Progenitor cell of endocrine pancreas (in vitro differentiated cells): ENCODE measurements at places on chromosomes 4 and X.

DNA sequence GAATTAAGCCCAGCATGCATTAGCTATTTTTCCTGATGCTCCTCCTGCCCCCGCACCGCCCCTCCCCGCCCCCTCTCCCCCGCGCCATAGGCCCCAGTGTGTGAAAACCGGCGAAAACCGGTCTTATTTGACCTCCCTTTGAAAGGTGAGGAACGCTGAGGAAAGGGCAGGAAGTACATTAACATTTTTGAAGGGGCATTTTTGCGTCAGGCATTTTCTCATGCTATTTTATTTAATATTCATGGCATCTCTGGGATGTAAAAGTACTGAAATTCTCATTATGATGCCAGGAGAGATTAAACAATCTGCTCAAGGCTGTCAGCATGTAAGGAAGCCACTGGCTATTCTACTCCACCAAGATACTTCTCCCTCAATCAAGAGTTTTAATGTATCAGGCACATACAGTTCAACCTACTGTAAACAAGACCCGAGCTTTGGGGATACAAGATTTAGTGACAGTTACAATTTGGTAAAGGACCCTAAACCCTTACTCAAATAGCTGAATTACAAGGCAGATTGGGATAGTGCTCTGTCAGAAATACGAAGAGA, 1.2 kb upstream of the NMU start:
- no peak for DNase-seq
- H3K27ac ChIP-seq: no peak overlapping the region
- H3K4me1 ChIP-seq: peaks cover 13% of the 10 kb centered on the region
- H3K4me3 ChIP-seq: no peak overlapping the region
- no peaks in the 10 kb centered on the region for H3K36me3 ChIP-seq
- H3K27me3 ChIP-seq: peaks cover 68% of the 10 kb centered on the region

DNA sequence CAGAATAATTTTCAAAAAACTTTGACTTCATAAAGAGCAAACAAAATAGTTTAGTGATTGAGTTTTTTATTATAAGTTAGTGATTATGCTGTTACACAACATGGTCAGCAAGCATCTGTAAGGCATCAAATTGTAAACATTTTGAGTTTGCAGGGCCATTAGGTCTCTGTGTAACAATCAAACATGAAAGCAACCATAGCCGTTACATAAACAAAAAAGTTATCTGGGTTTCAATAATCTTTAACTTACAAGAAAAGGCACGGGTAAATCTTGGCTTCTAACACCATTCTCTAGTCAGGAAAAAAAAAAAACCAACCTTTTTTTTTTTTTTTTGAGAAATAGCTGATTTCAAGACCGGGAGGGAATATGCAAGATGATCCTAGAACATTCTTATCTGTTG, 1941.1 kb downstream of the PCDH7 start:
- no peak overlapping the region for H3K4me3 ChIP-seq
- H3K36me3 ChIP-seq: no peaks in the 10 kb centered on the region
- DNase-seq: no peak

DNA sequence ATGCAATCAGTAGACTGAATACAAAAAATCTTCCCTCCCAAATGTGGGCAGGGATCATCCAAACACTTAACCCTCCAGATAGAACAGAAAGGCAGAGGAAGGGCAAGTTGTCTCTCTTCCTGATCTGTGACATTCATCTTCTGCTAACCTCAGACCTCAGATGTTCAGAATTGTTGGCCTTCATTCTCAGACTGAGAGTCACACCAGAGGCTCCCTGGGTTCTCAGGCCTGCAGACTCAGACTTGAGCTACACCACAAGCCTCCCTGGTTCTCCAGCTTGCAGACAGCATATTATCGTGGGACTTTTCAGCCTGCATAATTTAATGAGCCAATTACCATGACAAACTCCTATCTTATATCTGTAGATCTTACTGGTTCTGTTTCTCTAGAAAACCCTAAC, 1471.6 kb upstream of the ADGRL3 start:
- H3K36me3 ChIP-seq: no peaks in the 10 kb centered on the region
- H3K27ac ChIP-seq: no peak overlapping the region

DNA sequence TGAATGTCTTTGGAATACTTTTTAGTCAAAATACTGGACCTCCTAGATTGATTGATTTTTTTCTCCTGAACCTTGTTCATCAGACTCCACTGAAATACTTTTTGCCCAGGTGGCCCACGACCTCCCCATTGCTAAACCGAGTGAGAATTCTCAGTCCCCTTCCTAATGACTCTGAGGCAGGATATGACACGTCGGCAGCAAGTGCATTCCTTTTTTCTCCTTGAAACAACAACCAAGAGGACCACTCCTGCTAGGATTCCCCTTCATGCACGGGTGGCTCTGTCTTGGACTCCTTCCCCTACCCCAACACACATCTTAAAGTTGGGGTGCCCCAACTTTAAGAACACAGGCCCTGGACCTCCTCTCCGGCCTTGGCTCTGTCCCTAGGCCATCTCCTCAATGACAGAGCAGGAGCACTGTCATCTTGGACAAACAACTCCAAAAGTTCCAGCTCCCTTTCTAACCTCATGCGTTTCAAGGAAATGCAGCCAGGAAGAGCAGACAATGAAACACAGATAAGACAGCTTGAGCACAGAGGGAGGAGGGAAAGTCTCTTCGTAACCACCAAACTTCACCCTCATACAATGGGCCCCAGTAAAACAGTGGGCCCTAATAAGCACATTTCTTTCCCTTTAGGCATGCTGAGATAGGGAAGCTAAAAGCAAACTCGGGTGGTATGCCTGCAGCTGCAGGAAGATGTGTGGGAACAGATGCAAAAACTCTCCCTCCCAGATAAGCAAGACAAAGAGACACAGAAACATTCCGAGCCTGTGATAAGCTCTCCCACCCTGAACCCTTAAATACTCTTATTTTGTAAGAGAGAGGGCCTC, 33.9 kb downstream of the ZBTB49 start:
- DNase-seq: no peak
- H3K27me3 ChIP-seq: no peaks in the 10 kb centered on the region
- peak overlapping the region; percentile 62 for H3K27ac ChIP-seq
- H3K4me1 ChIP-seq: peaks cover 5% of the 10 kb centered on the region
- H3K4me3 ChIP-seq: no peak overlapping the region

DNA sequence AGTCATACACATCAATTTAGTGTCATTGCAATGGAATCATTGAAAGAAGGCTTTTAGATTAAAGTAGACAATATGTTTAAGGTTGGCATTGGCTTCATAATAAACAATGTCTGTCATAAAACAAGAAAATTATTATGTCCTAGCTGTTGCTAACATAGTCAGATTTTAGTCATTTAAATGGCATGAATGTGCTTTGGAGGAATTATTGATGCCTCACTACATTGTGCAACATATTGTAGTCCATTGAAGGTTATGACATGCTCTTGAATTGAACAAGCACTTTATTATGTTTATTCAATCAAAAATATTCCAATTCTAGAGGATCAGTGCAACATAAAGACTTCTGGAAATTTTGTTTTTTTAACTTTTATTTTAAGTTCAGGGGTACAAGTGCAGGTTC, 489.8 kb upstream of the AMOT start:
- H3K36me3 ChIP-seq: no peaks in the 10 kb centered on the region
- no peak for DNase-seq
- H3K4me3 ChIP-seq: no peak overlapping the region
- H3K4me1 ChIP-seq: peaks cover 1% of the 10 kb centered on the region
- no peak overlapping the region for H3K27ac ChIP-seq
- H3K27me3 ChIP-seq: no peaks in the 10 kb centered on the region

- H3K4me1 ChIP-seq: no peaks in the 10 kb centered on the region
- DNase-seq: no peak
- no peak overlapping the region for H3K4me3 ChIP-seq
- H3K27me3 ChIP-seq: peaks cover 11% of the 10 kb centered on the region
- H3K27ac ChIP-seq: no peak overlapping the region
Observed at GRCh38 chrX:151711787-151712186, 4.0 kb upstream of the FATE1 start.

- no peak overlapping the region for H3K4me3 ChIP-seq
- H3K27ac ChIP-seq: no peak overlapping the region
- DNase-seq: no peak
Observed at GRCh38 chrX:154655786-154656185, 2.4 kb upstream of the CTAG2 start.

GRCh38 chr4:53589511-53589910, 1.8 kb downstream of the LNX1 start:
- H3K4me3 ChIP-seq: peak overlapping the region; percentile 88
- peak overlapping the region; percentile 99 for H3K27ac ChIP-seq
- H3K36me3 ChIP-seq: peaks cover 7% of the 10 kb centered on the region
